ENCODE measurements at places on chromosomes 1 and 21.

GRCh38 chr1:230495076-230495475 is 68.9 kb upstream of the PGBD5 start:
- no peak for DNase-seq

GRCh38 chr1:28535180-28535579 is 17.7 kb upstream of the TRNAU1AP start:
- DNase-seq, result no peak

DNA sequence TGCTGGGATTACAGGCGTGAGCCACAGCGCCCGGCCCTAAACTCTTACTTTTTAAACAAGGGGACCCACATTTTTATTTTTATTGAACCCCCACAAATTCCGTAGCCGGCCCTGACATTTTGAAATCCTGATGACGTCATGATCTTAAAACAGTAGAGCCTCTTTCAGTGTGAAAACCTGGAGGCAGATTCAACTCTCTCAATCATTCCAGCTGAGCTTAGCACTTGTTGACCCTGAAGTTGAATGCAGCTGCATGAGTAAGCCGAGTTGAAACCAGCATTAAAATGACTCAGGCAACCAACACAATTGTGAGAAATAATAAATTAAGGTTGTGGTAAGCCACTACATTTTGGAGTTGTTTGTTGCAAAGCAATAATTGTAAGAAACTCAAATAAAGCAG is 93.9 kb upstream of the ADGRL4 start:
- DNase-seq, result no peak

GRCh38 chr1:221469476-221469875 is 272.4 kb downstream of the DUSP10 start:
- DNase-seq, result no peak

- no peak for DNase-seq
Measured at GRCh38 chr1:5408401-5408800, 583.8 kb downstream of the NPHP4 start.

- no peak for DNase-seq
Measured at GRCh38 chr1:41483001-41483850, 1.3 kb downstream of the EDN2 start.

GRCh38 chr1:30809514-30810263 is 52.1 kb upstream of the LAPTM5 start:
- no peak for DNase-seq

- DNase-seq, result no peak
Measured at GRCh38 chr1:106435269-106435668, 621.2 kb upstream of the PRMT6 start.

DNA sequence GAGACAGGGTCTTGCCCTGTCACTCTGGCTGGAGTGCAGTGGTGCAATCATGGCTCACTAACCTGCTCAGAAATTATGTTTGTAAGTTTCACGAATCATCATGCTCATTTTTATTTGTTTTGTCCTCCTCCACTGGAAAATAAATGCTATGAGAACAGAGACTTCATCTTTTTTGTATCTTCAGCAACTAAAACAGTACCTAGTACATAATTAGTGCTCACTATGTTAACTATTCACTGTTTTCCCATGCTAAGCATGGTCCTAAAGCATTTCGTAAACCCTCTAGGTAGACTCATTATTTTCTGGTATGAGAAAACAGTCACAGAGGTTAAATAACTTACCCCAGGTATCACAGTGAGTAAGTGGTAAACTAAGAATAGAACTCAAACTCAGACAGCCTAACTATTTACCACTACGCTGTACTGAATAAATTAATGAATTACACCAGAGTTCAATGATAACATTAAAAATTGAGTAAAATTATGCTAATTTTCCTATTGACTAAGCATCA is 118.4 kb downstream of the RERE start:
- DNase-seq, result no peak

GRCh38 chr1:77954521-77954920 is 24.4 kb downstream of the FUBP1 start:
- DNase-seq, result no peak
